ENCODE measurements at places on chromosomes 1 and 21.

DNA sequence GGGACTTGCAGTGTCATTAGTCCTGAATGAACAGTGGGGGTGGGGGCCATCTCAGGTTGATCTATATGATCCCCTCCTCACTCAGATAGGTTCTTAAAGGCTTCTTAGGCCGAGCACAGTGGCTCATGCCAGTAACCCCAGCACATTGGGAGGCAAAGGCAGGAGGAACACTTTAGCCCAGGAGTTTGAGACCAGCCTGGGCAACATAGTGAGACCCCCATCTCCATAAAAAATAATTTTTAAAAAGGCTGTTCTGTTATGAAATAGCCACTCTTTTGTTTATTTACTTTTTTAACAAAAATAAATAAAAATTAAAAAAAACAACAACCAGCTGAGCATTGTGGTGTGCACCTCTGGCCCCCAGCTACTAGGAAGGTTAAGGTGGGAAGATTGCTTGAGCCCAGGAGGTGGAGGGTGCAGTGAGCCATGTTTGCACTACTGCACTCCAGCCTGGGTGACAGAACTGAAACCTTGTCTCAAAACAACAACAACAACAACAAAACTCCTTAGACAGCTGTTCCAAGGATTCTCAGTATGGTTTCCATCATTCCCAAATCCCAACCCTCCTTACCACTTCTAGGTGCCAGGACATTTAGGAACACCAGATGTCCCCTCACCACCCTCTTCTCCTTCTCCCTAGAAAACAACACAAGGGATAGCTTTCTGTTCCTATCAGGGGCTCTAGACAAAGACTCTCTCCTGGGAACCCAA, 2.0 kb upstream of the TRAPPC3 start:
- DNase-seq: no peak

- peak; percentile 60 for DNase-seq
Observed at GRCh38 chr1:108962681-108963051, 618 bp downstream of the CLCC1 start.

DNA sequence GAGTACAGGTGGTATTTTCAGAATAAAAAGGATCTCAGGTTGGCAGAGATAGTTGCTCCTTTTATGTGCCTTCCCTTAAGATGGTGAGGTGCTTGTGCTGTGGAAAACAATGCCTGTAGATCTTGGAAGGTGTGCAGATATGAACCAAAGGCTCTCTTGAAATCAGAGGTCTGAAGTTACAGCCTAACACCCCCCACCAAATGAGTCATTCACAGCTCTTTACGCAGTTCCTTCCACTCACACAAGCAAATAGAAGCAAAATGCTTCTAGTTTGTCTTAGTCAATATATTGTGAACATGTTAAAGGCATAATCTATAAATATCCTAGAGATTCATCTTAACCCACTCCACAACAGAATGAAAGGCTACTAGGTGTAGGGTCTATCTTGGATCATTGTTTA, 128.9 kb upstream of the NR5A2 start:
- no peak for DNase-seq

- DNase-seq: peak; percentile 45
Observed at GRCh38 chr1:48109390-48110013, 112.3 kb upstream of the TRABD2B start.

- DNase-seq: no peak
Observed at GRCh38 chr1:160328184-160328583, 14.9 kb downstream of the COPA start.

DNA sequence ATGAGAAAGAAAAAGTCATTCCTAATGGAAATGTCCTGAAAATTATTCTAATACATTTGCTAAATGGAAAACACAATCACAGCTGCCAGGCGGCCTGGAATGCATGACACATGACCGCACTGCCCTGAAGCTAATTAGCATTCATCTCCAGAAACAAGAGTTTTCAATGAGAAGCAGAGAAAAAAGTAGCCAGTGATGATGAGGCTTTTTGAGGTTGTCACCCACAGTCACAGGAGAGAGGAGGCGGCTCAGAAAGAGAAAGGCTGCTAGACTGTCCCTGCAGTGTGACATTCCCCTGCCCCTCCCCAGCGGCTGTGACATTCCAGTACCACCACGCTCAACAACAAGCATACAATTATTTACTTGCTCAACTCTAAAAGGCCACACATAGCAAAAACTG, 122.9 kb upstream of the KRTAP19-8 start:
- DNase-seq: no peak

GRCh38 chr21:46634427-46634826, 1.0 kb upstream of the PRMT2 start:
- no peak for DNase-seq

DNA sequence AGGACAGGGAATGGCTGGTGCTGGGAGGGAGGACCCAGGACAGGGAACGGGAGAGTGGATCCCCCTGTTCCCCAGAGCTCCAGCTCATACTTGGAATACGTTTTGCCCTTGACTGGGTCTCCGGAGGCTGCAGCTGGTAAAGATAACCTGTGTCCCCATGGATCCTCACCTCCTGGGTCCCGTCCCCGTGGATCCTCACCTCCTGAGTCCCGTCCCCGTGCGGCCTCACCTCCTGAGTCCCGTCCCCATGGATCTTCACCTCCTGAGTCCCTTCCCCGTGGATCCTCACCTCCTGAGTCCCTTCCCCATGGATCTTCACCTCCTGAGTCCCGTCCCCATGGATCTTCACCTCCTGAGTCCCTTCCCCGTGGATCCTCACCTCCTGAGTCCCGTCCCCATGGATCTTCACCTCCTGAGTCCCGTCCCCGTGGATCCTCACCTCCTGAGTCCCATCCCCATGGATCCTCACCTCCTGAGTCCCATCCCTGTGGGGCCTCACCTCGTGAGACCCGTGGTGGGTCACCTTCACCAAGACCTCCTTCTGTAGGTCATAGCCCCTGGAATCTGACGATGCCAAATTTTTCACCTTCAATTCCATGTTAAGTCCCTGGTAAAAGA, 61.4 kb downstream of the SCCPDH start:
- DNase-seq: no peak

GRCh38 chr1:212247179-212247721, 38.0 kb upstream of the PPP2R5A start:
- DNase-seq: peak; percentile 29

DNA sequence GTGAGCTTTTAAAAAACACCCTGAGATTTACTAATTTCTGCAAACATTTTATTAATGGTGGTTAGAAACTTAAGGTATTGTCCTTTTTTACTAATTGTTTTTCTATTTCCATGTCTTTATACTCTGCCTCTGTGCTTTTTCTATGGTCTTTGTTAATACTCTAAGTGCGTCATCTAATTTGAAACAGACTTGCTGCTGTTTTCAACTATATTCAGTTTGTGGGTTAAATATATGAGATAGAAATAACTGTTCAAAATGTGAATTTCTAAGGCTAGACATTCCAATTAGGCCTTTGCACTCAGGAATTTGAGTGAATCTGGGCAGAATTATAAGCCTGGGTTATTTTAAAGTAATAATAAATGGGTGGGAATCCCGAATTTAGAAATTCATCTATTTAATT, 82.4 kb upstream of the COL11A1 start:
- DNase-seq: no peak

GRCh38 chr1:57788313-57788712, 364.5 kb upstream of the DAB1 start:
- peak; percentile 1 for DNase-seq

DNA sequence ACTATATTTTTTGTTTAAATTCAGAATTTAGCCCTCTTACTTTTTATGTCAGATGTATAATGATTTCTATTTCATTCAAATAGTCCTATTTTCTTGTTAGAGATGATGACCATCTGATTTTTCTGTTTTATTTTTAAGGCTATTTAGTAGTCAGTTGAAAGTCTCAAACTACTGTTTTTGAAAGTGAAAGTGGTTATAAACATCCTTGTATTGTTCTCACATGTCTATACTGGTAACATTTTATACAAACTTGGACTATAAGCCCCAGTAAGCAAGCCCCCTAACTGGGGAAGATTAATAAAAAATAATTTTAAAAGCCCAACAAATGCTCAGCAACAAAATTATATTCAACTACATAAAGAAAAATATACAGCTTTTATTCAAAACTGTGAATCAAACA, 271.3 kb upstream of the RGS18 start:
- DNase-seq: no peak

DNA sequence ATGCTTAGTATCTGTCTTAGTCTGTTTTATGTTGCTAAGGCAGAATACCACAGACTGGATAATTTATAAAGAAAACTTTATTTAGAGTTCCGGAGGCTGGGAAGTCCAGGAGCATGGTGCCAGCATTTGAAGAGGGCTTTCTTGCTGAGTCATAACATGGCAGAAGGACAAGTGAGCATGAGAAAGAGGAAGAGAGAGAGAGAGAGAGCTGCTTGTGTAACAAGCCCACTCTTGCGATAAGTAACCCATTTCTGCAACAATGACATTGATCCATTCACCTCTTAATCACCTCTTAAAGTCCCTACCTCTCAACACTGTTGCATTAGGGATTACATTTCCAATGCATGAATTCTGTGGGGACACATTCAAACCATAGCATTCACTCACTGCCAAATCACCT, 11.7 kb upstream of the MYOCOS start:
- DNase-seq: peak; percentile 27

DNA sequence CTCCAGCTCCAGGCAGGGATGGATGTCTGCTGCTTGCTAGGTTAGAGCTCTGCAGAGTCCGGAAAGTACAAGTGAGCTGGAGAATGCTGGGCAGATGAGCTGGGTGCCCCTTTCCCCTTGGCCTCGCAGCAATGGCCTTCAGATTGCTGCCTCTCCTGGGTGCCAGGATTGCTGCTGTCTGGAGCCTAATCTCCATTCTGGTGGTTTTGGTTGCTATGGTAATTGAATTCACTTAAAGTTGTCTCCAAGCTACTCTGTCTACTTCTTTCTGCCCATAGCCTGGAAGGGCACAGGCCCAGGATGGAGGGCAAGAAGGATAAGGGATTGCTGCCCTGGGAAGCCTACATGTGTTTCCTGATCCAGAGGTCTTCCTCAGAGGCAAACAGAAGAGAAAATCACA, 14.6 kb upstream of the KCND3 start:
- DNase-seq: no peak

- DNase-seq: no peak
Observed at GRCh38 chr21:42834726-42835191, 44.6 kb downstream of the WDR4 start.

GRCh38 chr1:189654906-189655305, 822.8 kb downstream of the BRINP3 start:
- no peak for DNase-seq

DNA sequence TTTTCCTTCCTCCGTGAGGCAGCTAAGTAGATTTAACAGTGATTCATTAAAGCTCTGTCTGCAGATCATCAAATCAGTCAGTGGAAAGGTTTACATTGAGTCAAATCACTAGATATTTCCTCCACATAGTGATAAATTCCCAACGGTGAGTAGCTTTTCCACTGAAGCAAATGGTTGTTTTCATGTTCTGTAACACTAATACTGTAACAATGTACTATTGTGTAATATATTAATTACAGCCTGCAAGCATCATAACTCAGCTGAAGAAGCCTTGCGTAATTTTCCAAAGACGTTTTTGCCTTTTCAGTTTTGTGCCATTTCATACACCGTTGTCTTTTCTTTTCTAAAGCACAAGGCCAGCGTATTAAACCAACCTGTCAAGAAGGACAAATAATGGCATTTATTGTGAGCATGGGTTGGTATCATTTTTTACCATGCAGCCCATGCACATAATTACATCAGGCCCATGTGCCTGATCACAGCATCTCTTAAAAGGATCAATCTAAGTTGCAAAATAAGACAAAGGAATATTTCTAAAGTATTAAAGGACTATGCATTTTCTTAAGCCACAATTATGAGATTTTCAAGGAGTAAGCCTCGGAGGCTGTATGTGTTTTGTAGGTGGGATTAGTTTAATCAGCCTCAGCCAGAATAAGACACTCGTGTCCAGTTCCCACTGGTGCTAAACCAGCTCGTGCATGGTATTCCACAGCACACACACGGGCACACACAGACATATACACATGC, 16.7 kb upstream of the PDE9A start:
- no peak for DNase-seq

DNA sequence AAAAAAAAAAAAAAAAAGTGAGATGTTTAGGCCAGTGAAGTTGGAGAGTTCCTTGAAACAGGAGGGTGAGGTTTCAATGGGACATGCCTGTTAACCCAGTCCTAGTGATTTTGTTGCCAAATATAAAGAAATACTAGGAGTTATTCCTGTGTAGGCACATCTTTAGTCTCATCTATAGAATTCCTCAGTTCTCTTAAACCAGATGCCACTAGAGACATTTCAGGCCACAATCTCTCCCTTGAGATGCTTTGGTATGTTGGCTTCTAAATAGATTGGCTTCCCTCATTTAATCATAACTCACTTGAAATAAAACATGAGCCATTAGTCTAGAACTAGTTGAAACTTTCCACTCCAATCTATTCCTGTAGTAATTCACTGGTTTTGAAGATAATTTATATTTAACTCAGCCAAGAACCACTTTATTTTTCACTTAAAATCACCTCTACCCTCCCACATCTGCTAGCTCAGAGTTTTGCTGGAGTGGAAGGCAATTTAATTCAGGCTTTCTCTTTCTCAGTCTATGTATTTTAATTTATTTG, 29.8 kb downstream of the GPR137B start:
- no peak for DNase-seq

DNA sequence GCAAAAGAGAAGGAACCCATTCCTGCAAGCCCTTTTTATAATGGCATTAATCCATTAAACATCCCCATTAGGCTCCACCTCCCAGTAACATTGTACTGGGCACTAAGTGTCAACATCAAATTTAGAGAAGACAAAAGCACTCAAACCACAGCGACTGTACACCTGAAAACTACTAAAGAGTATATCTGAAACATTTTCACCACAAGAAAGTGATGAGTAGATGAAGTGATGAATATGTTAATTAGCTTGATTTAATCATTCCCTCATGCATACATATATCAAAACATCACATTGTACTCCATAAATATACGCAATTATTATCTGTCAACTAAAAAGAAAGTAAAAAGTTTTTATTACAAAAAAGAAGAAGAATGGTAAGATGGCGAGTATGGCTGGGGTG, 26.4 kb downstream of the ACP6 start:
- no peak for DNase-seq

DNA sequence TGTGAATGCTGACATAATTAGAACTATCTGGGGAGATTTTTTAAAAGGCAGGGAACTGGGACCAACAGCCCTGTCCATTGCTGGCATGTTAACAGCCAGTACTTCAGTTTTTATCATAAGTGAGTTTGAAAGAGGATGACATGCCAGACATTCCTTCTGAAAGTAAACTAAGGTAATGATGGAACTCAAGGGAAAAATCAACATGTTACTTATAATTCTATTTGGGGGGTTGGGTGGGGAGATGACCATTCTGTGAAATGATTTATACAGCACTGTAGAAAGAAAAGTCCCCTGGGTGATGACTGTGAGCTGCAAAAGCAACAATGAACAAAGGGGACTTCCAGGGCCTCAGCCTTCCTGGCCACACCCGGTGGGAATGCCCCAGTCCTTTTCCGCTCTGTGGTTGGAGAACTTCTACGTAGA, 5.4 kb upstream of the LAMC2 start:
- no peak for DNase-seq

- DNase-seq: no peak
Observed at GRCh38 chr1:234550341-234551031, 59.5 kb downstream of the IRF2BP2 start.

- no peak for DNase-seq
Observed at GRCh38 chr21:17901458-17902079, 82.4 kb upstream of the C21orf91 start.
